Hepatic stellate cell (primary cell): ENCODE measurements at places on chromosomes 5 and 9.

- no peak for DNase-seq
Observed at GRCh38 chr5:13956471-13956870, 12.0 kb upstream of the DNAH5 start.

DNA sequence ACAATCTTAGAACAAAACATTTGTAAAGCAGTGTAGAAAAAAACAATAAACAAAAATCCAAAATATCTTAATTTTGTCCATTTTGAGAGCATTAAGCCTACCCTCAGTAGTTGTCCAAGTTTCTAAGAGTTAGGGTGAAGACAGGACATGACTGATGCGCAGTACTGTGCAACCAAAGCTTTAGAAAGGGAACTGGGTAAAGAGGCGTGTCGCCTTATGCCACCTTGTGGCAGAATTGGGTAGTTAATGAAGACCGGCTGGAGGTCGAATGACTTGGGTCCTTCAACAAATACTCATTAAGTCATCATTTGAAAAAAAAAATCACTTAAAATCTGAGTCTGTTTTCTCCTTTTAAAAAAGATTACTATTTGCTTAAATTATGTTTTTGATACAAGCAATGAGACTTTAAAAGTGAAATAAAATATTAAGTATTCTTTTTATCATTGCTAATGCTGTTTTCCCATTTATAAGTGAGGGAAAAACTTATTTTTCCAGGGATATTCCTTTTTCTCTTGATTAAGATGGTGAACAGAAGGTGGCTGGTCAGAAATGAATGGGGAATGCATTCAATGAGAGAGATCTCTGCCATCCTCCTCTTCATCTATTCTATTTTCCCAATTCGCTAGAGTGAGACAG, 3.5 kb upstream of the RNF20 start:
- peak; percentile 61 for DNase-seq

DNA sequence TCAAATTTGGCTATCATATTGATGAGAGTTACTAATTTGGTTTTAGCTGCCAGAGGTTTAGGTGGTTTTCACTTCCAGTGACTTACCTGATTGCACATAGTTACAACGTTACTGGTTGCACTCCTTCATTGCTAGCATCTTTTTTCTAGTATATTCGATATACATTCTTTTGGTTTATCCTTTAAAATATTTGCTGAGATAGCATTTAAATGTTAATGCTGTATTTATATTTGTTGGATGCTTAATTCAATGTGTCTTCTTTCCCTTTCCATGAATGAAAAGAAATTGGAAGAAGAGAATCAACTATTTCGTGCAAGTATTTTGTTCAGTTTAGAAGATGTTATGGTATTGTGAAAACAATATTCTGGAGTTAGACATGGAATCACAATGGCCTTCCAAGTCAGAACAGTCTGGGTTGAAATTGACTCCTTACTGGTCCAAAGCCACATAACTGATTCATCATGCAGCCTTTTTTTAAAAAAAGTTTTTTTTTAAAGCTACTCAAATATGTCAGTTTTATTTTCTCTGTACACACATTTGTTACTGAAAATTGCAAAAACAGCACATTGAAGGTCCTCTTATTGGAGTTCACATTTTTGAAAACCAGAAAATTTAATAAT, 2.2 kb downstream of the SPIN1 start:
- DNase-seq = peak; percentile 19

- peak; percentile 86 for DNase-seq
Observed at GRCh38 chr9:137267933-137268355, 9.6 kb upstream of the TOR4A start.

DNA sequence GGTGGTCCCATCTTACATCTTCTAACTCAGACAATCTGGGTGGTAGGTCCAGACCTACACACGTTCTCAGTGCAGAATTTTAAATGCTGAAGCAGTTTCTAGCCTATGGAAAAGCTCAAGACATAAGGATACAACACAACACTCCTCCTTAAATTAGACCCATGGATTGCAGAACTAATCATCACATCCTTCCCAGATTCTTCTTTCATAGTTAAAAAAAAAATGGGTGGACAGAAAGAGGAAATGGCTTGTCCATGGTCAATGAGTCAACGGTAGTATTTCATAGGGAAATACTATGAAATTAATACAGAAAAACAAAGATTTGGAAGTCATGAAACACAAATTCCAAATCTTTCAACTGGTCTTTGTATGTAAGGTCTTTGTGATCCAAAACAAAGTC, 106.9 kb downstream of the PAPPA start:
- no peak for DNase-seq

DNA sequence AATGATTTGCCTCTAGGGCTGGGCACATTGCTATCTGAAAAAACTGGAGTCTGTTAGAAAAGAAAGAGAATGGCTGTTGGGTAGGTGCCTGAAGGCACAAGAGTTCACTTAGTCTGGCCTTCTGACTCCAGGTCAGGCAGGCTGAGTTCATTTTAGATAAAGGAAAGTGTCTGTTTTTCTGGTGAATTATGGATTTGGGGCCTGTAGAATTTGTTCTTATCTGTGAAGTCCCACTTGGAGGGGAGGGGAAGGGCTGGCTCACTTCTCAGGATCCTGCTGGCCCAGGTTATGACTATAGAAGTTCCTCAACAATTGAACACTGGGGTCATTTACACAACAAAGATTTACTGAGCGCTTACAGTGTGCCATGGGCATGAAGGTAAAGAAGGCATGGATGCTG, 11.5 kb upstream of the SEPTIN8 start:
- DNase-seq = no peak

DNA sequence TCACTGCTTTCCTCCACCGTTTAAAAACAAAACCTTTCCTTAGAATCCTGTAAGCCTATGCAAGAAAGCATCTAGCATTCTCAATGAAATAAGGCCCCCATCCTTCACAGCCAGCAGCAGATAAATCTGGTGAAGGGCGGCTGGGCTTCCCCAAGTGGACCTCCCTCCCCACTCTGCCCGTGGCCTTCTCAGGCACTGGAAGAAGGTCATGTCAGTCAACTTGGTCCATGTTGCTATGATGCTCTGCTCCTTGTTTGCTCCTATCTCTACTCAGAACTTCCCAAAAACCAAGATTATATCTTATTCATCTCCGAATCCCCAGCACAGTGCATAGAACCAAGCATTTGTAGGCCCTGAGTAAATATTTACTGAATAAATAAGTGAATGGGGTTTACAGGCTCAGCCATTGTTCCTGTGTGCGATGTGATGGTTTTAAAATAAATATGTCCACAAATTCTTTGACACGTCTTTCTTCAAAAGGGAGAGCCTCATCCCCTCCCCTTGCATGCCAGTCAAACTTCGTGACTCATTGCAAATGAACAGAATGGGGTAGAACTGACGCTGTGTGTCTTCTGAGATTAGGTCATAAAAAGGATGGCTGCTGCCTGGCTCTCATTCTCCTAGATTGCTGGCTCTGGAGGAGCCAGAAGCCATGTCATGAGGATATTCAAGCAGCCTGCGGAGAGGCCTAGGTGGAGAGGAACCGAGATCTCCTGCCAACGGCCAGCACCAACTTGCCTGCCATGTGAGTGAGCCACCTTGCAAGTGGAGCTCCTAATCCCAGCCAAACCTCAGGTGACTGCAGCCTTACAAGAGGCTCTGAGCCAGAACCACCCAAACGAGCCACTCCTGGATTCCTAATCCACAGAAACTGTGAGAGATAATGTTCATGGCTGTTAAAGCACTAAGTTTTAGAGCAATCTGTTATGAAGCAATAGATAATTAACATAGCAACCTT, 70.5 kb downstream of the MED27 start:
- DNase-seq = no peak

DNA sequence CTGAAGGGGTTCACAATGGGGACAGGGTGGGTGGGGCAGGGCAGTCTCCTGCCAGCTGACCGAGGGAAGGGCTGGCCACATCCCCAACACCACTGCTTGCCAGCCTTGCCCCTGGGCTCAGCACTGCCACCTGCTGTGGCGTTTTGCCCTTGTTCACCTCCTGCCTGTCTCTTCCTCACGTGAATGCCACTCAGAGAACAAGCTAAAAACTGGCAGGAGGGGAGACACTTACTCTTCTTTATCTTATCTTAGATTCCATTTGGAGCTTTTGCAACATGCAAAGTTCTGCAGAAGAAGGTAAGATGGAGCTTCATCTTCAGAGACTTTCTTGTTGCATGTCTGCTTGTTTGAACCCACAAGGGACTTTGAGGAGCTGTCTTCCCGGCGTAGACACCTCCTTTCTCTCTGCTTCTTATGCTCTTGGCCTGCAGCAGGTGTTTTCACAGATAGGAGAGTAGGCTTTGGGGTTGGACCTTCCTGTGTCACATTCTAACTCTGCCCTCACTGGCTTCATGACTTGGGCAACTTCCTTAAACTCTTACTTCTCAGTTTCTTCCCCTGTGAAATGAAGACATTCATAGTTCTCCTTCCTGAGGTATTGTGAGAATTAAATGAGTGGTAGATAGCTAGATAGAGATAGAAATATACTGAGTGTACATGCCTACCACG, 4.1 kb downstream of the LRSAM1 start:
- DNase-seq = no peak

DNA sequence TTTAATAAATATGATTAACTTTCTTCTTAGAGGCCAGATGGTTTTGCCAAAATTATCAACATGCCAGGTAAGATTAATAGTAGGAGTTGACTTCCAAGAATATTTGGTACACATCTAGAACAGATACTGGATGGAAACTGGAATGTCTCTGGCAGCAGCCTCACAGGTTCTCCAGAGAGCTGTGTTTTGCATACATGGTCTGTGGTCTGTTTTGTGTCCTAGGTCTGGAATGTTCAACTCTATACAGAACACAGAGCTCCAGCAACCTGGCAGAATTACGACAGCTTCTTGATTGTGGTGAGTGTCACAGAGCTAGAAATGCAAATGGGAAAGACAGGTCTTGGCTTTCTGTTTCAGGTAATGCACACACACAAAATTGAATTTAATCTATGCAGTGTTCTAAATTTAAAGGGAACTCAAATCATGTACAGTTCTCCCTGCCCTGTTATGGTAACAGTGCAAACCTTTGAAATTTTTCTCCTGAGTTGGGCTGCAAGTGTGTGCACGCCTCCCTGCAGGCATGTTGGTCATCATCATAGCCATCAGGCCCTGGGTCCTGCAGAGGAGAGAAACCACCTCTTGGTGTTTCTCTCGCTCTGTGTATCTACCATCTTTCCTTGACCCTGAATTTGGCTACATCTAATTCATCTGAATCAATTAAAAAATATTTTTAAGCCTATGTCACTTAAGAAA, 58.3 kb downstream of the PIK3R1 start:
- no peak for DNase-seq

- DNase-seq = no peak
Observed at GRCh38 chr9:116350213-116350612, 196.6 kb downstream of the PAPPA start.
